ENCODE measurements at places on chromosomes 2 and 18.

DNA sequence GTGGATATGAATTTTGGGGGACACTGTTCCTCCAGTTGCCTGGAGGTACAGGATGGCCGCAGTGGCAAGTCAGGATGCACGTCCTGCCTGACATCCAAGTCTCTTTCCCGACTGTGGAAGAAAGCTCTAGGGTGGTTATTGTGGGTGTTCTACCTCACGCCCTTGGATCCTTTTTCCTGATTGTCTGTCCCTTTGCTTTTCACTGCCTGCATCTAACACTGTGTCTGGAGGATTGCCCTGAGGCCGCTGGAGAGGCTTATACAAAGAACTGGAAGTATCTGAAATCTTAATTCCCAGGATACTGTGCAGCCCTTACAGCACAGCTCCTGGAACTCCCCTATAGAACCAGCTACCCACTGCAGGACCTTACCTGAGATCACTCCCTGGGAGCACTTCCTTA lies 250.5 kb downstream of the TFCP2L1 start:
- no peak for DNase-seq

GRCh38 chr2:15811367-15811766 lies 129.0 kb upstream of the MYCN start:
- DNase-seq, result no peak

GRCh38 chr2:147451902-147452515 lies 392.8 kb upstream of the ACVR2A start:
- DNase-seq, result no peak

GRCh38 chr2:233354500-233354924 lies 218 bp downstream of the DGKD start:
- no peak for DNase-seq

DNA sequence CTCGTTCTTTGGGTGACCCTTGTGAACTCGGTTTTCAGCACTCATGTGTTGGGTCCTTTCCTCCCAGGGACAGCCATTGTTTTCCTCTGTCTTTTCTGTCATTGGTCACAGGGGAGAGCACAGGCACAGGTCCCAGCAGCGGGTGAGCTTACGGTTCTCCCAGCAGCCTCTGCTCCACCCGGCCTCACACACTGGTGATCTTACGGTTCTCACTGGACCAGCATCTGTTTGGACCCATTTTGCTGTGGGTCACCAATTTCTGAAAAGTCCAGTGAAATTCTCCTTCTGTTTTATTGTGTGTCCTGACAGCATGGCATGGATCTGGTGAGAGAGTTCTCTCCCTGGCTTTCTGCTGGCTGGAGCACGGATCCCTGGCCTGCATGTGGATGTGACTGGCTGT lies 49.8 kb upstream of the ANKRD62 start:
- DNase-seq, result no peak
